ENCODE measurements at places on chromosomes 7 and 10.

DNA sequence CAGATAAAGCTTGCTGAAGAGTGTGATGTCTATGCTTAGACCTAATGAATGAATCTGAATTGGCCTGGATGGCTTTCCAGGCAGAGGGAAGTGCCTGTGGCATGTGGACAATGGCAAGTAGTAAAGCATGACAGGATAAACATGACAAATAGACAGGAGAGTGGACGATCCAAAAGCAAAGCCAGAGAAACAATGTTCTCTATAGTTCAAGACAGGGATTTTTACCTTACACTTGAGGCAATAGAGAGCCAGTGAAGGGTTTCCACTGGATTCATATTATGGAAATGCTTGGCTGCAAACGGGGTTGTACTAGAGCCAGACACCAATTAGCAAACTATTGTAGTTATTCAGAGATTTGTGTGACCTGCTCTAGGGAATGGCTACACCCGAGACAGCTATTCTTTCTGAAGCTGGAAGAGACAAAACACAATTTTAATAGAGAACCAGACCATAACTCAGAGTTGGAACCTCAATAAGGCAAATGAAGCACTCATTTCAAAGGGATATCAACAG is 2.3 kb downstream of the AGMO start:
- no peak for DNase-seq

DNA sequence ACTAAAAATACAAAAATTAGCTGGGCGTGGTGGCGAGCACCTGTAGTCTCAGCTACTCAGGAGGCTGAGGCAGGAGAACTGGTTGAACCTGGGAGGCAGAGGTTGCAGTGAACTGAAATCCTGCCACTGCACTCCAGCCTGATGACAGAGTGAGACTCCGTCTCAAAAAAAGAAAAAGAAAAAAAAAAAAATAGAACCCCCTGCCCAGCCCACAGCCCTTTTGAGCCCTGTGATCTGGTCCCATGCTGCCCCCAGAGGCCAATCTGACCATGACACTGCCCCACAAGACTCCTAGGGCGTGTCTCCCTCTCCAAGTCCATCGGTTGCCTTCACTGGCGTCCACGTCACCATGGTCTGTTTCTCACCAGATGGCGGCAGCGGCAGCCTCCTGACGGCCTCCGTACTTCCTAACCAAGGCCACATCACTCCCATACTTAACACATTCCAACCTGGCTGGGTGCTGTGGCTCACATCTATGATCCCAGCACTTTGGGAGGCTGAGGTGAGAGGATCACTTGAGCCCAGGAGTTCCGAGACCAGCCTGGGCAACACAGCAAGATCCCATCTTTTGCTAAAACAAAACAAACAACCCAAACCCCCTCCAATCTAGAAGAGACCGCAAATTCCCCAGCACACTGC is 18.0 kb downstream of the STX1A start:
- no peak for DNase-seq

GRCh38 chr7:140081774-140082425 is 19.1 kb upstream of the PARP12 start:
- no peak for DNase-seq

DNA sequence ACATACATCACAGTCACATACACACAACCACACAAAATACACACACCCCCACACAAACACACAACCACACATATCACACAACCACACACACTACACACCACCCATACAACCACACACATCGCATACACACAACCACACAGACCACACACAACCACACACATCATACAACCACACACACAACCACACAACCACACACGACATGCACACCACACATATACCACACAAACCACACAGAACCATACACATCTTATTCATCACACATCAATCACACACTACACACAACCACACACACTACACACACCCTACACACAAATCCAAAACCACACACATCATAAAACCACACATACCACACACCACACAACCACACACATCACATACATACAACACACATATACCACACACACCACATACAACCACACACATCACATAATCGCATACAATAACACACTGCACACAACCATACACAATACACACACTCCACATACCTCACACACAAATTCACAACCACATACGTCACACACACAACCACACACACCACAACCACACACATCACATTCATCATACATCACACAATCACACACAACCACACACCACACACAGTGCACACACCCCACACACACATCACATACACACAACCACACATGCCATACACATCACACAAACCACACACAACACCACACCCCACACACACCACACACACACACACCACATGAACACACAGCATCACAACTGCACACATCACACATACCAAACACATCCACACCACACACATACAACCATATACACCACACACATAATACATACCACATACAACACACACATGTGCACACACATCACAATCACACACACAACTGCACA is 30.4 kb downstream of the GPRIN2 start:
- DNase-seq = no peak

GRCh38 chr10:119780879-119781480 is 55.1 kb downstream of the INPP5F start:
- DNase-seq = no peak

- DNase-seq = no peak
Measured at GRCh38 chr7:20730611-20731010, 56.1 kb downstream of the SP8 start.

GRCh38 chr7:69860486-69860885 is 262.2 kb downstream of the AUTS2 start:
- no peak for DNase-seq

GRCh38 chr10:110803830-110804338 is 67.8 kb upstream of the PDCD4 start:
- DNase-seq = no peak

GRCh38 chr7:86951895-86952294 is 107.6 kb downstream of the ELAPOR2 start:
- DNase-seq = no peak

GRCh38 chr7:25801214-25801613 is 350.8 kb upstream of the NFE2L3 start:
- no peak for DNase-seq

- no peak for DNase-seq
Measured at GRCh38 chr7:42174391-42174912, 62.6 kb downstream of the GLI3 start.

DNA sequence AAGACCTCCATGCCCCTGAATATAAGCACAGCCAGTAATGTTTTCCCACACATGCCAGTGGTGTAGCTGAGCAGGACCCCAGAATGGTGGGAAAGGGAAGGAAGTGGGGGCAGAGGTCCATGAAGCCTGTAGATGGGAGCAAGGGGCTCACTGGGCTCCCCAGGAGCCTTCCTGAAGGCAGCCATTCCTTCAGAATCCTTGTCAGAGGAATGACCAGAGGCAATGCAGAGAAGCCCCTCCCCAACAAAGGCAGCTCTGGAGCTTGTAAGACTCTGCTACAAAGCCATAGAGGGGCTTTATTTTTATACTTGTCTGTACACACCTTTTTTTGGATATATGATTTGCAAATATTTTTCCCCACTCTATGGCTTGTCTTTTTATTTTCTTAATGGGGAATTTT is 165.0 kb upstream of the TCF7L2 start:
- DNase-seq = no peak

DNA sequence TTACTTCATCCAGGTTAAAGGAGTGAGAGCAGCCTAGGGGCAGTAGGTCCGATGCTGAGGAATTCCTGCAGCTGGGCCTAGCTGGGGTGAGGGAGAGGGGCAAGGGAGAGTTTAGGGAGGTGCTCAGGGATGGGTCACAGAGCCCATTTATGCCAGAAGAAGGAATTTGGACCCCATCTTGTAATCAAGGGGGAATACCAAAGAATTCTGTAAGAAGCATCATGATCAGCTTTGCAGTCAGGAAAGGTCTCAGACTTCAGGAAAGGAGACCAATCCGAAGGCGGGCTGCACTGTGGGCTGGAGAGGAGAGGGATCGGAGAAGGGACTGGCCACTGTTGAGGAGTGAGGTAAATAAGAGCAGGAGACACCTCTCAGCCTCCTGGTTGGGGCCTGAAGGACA is 566.6 kb upstream of the MGMT start:
- DNase-seq = no peak

DNA sequence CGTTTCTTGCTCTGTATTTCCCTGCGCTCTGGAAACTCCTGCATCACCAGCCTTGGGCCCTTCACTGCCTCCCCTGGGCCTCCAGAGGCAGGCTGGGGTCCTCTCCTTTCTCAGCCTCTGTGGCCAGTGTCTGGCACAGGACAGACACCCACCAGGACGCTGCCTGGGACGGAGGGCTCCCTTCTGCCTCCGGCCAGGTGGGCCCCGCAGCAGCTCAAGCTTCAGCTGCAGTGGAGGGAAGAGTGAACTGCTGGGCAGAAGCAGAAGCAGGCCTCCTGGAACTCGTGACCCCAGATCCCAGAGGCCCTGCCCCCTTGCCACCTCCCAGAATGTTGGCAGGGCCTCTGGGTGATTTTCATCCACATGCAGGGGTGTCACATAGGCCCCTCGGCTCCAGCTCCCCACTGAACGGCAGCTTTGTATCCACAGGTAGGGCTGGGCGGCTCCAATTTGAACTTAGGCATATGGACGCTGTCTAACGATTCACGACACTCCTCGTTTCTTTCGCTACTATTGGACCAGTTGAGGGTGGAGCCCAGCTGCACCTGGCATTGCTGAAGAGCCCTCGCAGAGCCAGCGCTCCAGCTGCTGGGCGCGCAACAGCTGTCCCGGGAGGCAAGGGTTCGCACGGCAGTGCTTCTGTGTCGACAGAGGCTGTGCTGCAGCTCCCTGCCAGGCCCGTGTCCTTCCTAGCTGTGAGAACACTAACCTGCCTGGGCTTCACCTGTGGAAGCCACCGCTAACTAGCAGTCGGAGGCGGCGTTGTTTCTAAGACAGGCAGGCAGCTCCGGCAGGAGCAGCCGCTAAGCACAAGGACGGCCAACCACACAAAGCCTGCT is 18.4 kb upstream of the GPR146 start:
- no peak for DNase-seq

DNA sequence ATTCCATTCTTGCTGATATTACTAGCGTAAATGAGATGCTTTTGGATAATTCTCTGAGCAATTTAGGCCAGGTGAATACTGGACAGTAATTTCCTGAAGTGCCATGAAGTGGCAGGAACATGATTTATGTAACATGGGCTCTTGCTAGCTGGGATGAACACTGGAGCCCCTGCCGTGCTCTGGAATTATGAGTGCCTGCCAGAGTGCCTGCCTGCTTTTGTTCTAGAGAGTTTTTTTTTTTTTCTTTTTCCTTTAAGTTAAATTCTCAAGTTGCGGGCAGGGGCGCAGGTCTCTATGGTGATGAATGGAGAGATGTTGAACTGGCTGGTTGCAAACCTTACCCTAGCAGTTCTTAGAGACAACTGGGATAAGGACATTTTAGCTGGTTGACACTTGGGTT is 165.9 kb downstream of the AUTS2 start:
- DNase-seq = no peak

DNA sequence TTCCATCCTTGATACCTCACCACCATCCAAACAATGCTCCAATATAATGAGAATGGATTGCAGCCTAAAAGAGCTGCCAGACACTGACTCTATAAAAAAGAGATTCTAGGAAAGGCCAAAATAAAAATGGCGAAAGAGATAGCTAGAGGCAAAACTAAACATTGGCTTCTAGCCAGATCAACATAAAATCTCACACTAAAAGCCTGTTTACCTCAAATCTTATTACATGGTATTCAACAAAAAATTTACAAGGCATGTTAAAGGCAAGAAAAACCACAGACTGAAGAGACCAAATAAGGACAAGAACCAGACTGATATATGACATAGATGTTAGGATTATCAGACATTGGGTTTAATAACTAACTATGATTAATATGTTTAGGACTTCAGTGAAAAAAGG is 1127.0 kb downstream of the DNAJB9 start:
- DNase-seq = no peak

GRCh38 chr7:46576950-46577349 is 655.9 kb upstream of the IGFBP3 start:
- DNase-seq = no peak

DNA sequence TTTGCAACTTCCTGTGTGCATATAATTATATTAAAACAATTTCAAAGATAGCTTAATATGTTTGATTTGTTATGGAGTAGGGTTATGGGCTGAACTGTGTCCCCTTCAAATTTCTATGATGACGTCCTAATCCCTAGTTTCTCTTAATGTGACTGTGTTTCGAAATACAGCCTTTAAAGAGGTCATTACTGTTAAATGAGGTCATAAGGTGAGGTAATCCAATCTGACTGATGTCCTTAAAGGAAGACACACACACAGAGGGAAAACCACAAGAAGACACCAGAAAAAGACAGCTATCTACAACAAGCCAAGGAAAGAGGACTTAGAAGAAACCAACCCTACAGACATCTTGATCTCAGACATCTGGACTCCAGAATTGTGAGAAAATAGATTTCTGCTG is 407.4 kb downstream of the MAGI2 start:
- no peak for DNase-seq

GRCh38 chr7:114522081-114522480 is 107.5 kb downstream of the FOXP2 start:
- no peak for DNase-seq

DNA sequence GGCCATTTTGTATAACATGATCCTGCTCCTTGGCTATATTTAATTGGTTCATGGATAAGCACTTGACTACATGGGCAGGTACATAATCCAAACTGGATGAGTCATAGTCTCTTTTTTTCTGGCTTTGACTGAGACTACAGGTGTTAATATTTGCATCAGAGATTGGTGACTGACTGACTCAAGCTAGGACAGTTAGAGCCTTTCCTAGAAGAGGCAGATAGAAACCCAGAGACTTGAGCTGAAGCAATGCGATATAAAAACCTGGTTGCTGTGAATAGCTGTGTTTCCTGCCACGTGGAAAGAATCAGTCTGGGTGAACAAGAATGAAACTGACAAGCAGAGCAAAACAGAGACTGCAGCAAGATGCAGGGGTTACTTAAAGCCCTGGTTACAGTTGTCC is 81.0 kb downstream of the SAMD9 start:
- DNase-seq = no peak

DNA sequence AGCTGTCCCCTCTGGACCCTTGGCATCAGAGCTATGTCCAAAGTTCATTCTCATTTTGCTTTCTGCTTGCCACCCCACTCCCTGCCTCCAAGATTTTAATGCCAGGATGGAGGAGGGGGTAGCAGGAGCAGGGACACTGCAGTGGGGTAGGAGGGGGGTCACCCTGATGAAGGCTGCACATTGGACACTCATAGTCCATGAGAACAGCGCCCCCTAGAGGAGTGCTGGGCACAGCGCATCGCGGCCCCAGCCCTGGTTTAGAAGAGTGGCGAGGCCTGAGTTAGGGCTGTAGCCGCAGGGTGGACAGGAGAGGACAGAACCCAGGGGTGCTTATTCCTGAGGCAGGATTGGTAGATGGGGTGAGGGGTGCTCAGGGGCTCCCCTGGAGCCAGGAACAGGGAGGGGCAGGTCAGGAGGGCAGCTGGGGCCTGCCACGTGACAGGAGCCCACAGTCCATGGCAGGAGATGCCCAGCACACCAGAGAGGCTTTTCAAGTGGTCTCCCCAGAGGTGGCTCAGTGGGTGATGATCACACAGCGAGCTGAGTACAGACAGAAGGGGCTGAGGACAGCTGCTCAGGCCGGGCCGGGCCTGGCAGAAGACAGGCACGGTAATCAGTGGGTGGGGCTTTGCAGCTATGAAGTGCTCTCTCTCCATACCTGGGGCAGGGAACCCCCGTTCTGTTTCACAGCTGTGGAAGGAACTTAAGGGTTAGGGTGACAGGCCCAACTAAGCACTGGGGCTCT is 71.4 kb downstream of the NEURL1 start:
- DNase-seq = no peak
